ENCODE measurements at places on chromosomes 13 and 19.

DNA sequence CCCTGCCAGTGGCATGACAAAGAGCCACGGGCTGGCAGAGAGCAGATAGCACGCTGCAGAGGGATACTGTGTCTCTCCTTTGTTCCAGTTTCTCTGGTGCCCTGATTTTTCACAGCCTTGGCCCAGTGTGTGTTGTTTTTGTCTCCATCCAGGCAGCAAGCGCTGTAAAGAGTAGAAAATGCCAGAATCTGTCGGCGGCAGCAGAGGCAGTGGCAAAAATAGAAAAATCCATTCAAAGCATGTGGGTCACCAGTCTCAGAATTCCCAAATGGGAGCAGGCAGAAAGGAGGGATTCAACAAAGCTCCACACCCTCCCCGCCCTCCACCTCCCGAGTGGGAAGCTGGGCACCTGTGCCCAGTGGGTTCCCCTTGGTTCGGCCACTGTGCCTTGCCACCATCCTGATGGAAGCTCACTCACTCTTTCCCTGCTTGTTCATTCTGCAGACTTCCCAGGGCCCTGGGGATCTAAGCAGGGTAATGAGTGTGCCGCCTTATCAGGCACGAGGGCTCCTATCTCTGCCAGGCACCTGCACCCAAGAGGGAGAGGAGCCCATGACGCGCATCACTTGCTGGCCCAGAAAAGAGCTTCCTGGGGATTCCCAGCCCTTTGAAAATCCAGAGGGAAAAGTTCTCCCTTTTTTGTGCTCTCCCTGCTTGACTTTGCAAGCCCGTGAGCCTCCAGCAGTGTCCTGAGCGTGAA lies 416.9 kb downstream of the IRS2 start:
- DNase-seq = no peak

- DNase-seq = no peak
Measured at GRCh38 chr13:36806102-36806501, 12.9 kb upstream of the RFXAP start.

GRCh38 chr13:90438576-90438975 lies 908.9 kb upstream of the MIR17HG start:
- no peak for DNase-seq

DNA sequence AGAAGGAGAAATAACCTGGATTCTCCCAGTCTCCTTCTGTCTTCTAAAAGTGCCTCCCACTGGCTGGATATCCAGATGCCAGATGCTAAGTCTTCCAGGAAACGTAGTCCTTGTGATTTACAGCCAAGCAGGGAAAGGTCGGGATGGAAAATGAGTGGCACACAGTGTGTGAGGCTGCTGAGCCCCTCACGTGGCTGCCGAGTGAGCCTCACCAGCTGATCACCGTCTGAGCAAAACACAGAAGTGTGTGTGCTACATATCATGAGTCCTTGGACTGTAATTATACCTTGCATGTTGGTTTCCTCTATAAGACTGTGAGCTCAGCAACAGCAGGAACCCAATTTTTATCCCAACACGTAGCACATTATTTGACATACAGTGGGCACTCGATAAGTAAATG lies 15.1 kb downstream of the LHFPL6 start:
- no peak for DNase-seq

GRCh38 chr13:29195456-29195855 lies 375.3 kb downstream of the MTUS2 start:
- DNase-seq = no peak

GRCh38 chr19:54536956-54537355 lies 34.3 kb downstream of the LAIR2 start:
- no peak for DNase-seq

DNA sequence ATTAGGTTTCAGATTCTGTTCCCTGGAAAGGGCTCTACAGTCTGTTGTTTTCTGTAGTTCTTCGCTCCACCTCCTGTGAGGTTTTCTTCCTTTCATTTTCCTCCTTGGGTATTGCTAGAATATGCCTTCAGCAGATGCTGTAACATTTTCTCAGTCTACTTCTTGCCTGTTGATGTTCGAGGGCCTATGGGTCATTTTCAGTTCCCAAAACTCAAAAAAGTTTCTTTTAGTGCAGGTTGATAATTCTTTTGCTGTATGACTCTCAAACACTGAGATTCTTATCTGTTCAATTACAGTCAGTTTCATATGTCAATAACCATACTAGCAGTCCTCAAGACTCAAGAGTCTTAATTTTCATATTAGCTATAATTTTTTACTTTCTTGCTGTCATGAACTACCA lies 268.3 kb downstream of the RFC3 start:
- no peak for DNase-seq

DNA sequence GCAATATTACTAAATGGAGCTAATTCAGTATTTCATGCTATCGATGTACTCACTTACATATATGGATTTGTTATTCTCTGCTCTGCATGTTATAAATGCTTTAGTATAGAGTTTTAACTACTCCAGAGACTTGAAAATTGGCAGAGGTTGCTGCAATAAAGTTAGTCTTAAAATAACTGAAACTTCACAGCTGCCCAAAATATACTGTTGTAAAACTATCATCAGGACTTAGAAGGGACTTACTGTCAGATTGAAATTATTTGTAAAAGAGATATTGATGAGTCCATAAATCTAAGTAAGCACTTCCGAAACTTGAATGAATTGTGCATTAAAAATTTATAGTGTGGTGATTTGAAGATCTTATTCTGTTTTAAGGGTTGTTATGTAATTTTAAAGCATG lies 1178.2 kb upstream of the PCDH20 start:
- no peak for DNase-seq

DNA sequence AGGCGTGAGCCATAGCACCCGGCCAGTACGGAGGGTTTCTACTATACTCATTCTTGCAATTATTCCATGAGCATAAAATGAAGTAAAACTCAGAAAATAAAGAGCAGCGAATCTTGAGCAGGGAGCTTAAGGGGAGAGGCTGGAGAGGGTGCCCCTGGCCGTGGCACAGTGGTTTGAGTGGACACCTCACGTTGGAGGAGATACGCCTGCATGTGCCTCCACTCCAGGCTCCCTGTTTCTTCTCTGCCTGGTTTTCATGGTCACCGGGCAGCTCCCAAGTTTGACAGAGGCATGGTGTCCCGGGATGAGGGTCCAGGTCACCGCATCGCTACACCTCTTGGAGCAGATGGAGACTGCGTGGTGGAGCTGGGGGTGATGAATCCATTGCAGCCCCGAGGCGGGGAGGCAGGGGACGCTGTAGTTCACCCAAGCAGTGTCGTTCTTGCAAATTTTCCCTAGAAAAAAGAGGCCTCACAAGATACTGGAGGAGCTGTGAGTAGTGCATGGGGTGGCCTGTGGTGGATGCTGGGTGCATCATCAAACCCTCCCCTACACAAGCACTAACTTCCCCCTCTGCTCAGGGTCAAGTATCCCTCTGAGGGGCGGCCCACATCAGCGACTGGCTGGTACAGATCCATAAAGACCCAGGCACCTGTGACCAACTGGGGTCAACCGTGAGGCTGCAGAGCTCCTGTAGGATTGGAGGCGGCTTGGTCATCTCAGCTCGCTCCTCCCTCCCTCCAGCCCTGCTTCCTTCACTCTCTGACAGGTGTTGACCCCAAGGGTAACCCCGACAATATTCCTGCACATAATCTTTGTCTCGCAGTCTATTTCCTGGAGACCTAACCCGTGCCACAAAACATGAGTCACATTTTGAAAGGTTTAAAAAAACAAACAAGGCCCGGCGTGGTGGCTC lies 3.6 kb upstream of the MIER2 start:
- peak; percentile 35 for DNase-seq

DNA sequence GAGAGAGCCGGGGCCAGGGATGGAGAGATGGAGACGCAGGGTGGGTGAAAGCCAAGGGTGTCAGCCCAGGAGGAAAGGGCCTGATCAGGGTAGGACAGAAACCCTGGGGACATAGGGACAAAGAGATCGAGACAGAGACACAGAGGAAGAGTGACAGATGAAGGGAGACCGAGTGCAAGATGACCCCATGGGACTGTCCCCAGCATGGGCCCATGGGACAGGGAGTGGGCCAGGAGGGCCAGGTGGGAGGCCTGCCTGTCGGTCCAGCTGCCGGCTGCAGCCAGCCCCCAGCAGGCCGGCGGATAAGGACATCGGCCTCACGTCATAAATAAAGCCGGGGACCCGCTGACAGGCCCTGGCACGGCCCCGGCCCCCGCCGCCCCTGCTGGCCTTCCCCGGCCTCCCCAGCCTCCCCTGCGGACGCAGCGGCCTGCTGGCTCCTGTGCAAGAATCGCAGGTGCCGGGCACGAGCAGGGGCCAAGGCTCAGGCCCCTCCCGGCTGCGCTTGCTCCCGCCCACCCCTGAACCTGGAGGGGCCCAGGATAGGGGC lies 6.3 kb downstream of the REX1BD start:
- no peak for DNase-seq

- DNase-seq = no peak
Measured at GRCh38 chr13:29893438-29893837, 43.0 kb upstream of the UBL3 start.

- no peak for DNase-seq
Measured at GRCh38 chr13:75760131-75761021, 124.2 kb downstream of the LMO7 start.

GRCh38 chr19:28313633-28314032 lies 899.3 kb downstream of the UQCRFS1 start:
- peak; percentile 65 for DNase-seq

- DNase-seq = peak; percentile 61
Measured at GRCh38 chr13:100721885-100722512, 47.4 kb upstream of the TMTC4 start.

- DNase-seq = no peak
Measured at GRCh38 chr19:17863520-17864182, 3.9 kb downstream of the RPL18A start.

DNA sequence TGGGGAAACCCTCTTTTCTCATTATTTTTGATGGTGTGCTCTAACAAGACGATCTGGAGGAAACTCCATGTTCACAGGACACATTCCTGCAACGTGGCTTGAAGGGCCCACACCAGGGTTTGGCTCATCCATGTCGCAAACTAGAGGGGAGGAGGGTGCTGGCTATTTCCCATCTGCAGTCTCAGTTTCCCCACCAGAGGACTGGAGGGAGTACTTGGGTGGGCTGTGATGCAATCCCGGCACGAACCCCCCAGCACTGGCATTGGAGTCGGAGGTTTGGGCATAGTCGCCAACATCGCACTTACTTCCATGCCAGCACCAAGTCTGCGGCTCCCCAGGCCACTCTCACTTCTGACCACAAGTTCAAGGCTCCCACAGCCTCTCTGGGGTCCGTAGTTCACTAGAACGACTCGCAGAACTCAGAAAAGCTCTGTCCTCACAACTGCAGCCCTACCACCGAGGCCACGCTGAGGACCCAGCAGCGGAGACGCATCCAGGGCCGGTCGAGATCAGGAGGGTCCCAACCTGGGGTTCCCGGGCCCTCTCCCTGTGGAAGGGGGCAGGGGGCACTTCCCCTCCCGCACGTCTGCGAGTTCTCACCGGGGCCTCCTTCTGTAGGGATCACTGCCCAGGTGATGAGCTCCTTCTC lies 165.6 kb upstream of the SOX1 start:
- no peak for DNase-seq

GRCh38 chr13:52896827-52897659 lies 48.6 kb upstream of the PCDH8 start:
- DNase-seq = peak; percentile 72

- no peak for DNase-seq
Measured at GRCh38 chr19:35155441-35155840, 906 bp downstream of the FXYD5 start.

DNA sequence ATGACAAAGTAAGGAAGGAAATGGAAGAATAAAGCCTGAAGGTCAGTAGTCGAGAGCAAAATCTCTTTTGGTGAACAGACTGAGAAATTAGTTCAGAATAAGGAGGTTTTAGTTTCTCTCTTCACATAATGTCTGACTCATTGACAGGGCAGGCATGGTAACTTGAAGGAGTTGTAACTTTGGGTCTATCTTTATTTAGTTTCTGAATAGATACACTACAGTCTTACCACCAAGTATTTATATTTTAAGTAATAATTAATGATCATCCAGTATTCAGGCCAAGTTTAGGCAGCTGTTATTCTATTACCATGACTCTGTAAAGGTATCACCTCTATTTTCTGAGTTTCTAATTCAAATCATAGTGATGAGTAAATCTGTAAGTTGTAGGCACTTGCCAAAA lies 219.9 kb downstream of the SPRY2 start:
- DNase-seq = no peak

GRCh38 chr13:112063807-112064206 lies 3.1 kb upstream of the SOX1 start:
- no peak for DNase-seq

GRCh38 chr13:72585254-72585653 lies 142.2 kb downstream of the MZT1 start:
- DNase-seq = no peak

- peak; percentile 67 for DNase-seq
Measured at GRCh38 chr13:71254384-71254783, 612.6 kb downstream of the DACH1 start.

DNA sequence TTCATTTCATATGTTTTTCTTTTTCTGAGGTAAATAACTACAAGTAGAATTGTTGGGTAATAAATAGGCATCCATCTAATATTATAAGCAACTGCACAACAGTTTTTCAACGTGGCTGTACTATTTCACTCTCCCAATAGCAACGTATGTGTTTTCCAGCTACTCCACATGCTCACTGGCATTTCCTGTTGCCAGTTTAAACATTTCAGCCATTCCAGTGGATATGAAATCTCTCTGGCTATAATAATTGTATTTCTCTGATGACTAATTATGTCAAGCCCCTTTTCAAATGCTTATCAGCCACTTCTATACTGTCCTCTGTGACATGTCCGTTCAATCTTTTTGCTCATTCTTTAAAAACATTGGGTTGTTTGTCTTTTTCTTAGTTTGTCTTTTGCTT lies 26.8 kb upstream of the ALOX5AP start:
- DNase-seq = no peak

DNA sequence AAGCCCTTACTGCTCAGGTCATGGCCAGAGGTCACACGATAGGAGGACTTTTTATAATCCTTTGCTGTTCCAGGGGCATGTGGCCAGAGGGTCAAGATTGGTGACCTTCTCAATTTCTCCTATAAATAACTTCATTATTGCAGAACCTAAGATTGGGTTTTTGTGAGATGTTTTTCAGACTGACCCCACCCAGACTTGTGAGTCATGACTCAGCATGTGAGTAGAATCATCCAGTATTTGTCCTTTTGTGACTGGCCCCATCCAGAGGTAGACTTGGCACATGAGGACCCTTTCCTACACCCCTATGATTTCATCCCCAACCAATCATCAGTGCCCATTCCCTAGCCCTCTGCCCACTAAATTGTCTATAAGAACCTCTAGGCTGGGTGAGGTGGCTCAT lies 84.5 kb upstream of the ABCC4 start:
- no peak for DNase-seq

DNA sequence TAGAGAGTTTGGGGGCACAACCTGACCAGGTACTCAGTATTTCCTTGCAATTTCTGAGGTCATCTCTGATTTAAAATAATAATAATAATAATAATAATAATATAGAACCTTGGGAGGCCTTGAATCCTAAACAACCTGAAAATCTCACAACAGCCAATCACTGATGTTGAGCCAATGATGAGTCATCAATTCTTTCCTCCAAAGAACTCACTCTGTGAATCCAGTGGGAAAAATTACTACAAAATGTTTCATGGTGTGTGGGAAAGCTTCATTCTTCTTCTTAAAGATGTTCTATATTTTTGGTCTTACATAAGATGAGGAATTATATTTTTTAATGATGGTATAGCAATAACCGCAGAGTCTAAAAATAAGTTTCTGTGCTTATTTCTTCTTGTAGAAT lies 594.6 kb downstream of the EFNB2 start:
- no peak for DNase-seq
